ENCODE measurements at places on chromosomes 16 and 17.
A peak's percentile ranks its signal among the peaks of the same experiment; 100 is the strongest.

GRCh38 chr17:82351713-82352488, 7.1 kb upstream of the TEX19 start:
- peak; percentile 81 for DNase-seq

DNA sequence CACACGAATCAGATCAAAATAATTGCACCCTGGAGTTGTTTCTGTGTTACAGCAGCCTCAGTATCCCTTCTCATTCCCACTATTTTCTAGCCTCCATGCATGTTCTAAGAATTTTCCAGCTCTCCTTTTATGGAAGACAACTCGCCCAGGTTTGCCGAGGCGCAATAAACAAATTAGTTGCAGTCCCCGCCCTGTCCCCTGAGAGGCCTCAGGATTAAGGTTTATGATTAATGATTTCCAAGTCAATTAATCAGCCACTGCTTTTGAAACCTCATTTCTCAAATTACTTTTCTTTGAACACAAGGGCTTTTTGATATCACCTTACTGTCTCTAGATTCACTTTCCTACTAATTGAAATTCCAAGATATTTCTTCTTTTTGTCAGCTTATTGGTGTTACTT, 138.3 kb upstream of the HSBP1 start:
- no peak for DNase-seq

GRCh38 chr16:69626256-69626655, 60.5 kb downstream of the NFAT5 start:
- DNase-seq: no peak

GRCh38 chr16:75043175-75043895, 44.5 kb downstream of the ZNRF1 start:
- DNase-seq: no peak
